Stimulated activated CD8-positive, alpha-beta memory T cell treated with anti-CD3 and anti-CD28 coated beads, Interleukin-4, amount 100 ng/mL, for 4 hours (primary cell): ENCODE measurements at places on chromosomes 5 and 9.

- DNase-seq = no peak
Observed at GRCh38 chr9:122097679-122098315, 4.7 kb upstream of the TTLL11 start.

DNA sequence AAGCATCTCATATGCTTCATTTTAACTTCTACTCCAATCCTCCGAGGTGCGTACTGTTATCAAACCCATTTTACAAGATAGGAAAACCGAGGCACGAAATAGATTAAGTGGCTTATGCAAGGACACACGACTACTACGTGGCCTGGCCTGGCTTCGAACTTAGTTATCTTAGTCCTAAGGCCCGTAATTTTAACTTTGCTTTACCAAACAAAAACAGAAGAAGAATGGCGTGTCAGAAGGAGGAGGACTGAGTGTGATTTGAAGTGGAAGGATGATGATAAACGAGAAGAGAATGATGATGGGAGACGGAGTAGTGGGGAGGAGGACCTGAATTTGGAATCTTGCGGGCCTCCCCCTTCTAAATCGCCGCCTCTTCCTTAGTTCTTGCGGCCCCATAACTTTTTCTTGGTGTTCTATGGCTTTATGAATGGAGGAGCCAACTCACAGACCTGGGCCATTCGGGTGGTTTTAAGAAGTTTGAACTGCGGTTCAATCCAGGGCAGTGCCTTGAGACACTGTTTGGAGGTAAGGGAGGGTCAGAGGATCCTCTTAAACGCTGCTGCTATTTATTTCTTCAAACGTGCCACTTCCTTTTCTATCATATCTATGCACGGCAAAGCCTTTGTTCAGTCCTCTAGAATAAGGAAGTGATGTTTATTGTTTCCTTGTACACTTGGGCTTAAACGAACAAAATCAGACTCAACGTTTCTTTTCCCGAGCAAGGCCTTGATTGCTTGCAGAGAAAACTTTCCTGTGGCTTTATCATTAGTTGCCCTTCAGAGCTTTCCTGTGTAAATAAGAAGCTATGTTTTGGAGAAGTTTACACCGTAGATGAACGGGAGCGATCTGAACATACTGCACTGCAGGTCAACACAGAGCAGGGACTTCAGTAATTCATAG lies 795 bp downstream of the CNOT8 start:
- no peak for DNase-seq

DNA sequence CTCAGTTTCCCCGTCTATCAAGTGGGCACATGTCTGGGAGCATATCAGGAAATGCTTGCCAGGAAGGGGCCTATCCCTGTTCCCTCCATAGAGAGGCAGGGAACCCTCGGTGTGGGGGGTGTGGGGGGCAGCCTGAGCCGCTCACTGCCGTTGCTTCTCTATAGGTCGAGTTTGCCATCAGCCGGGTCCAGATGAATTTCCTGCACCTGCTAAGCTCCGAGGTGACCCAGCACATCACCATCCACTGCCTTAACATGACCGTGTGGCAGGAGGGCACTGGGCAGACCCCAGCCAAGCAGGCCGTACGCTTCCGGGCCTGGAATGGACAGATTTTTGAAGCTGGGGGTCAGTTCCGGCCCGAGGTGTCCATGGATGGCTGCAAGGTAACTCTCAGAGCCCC lies 13.8 kb upstream of the ORM1 start:
- no peak for DNase-seq

- DNase-seq = no peak
Observed at GRCh38 chr5:160048131-160048530, 39.2 kb downstream of the TTC1 start.

DNA sequence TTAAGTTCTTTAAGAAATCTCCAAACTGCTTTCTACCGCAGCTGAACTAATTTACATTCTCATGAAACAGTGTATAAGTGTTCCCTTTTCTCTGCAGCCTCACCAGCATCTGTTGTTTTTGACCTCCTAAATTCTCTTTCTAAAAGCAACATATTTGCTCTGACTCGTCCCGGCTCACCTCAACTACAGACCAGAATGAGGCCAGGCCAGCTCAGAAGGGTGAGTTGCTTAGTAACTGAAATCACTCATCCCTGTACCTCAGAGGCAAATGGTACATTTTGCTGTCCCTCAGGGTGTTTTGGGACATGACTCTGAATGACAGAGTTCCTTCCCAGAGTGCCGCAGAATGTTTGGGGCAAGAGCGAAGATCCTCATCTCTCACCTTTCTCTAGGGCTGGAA lies 127.5 kb downstream of the FRMD3 start:
- DNase-seq = no peak

- DNase-seq = no peak
Observed at GRCh38 chr5:178797546-178798440, 62.0 kb upstream of the ZNF354B start.

DNA sequence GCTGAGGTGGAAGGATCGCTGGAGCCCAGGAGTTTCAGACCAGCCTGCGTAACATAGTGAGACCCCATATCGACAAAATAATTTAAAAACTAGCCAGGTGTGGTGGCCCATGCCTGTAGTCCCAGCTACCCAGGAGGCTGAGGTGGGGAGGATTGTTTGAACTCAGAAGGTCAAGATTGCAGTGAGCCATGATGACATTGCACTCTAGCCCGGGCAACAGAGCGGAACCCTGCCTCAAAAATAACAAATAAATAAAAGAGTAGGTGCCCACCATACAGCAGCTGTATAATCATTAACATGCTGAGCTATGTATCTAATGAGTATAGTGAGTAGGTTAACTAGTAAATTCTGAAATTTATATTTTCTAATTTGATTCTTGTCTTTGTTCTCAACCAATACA lies 11.0 kb upstream of the ATP6V0E1 start:
- DNase-seq = no peak

DNA sequence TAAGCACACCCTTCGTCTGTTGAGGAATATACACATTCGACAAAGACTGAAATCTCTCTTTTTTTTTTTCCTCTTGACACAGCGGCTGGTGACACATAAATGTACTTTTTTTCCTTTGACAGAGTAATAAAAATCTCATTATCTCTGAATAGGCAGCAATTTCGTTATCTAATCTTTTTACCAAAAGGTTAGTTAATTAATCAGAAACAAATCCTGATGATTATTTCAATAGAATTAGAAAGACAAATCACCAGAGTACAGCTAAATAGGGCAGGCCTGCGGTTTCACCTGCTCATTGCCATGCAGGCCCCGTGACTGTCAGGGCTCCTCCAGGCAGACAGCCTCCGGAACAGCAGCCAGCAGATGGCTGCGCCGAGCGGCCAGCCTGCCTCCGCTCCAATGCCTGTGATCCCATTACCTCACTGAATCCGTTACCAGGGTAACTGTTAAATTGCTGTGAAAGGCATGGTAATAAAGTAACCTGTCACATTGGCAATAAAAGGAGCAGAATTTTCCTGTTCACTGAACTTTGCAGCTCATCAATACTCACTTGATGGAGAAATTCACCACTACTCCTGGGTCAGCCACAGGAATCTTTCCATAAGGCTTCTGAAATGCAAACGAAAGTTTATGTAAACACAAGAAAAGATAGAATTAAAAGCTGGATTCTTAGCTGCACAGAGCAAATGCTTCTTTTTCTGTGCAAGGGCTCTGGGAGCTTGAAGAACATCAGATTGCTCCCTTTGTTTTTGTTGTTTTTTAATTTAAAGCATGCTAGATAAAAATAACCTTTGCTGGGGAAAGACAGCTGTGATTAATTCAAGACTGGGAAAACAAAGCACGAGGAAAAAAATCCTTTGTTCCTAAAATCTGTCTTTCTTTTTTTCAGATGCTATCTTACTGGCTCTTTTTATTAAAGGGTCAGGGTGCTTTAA lies 666.4 kb upstream of the ZNF608 start:
- DNase-seq = no peak

- no peak for DNase-seq
Observed at GRCh38 chr5:154937186-154937717, 759 bp downstream of the GEMIN5 start.

DNA sequence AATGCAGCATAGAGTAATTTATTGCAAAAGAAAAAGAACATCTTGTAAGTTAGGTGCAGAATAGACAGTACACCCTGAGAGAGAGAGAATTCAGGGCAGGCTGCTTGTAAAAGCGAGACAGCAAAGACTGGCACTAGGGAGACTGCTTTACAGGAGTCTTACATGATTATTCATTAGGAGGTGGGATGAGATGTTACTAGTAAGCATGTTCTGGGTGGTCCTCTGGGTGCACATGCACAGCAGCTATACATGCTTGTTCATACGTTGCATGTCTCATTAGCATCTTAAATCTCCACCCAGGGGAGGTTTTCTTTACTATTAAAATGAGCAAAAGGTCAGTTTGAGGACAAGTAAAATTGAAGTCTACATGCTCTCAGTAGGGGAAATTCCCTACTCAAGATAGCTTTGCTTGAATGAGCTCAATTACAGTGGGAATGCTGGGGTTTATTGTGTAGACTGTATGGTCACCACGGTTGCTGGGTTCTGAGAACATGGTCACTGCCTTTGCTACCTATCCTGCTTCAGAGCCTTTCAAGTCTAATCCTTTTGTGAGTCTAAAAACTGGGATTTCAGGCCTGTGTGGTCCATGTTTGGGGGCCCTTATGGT lies 60.6 kb downstream of the RGS7BP start:
- no peak for DNase-seq

- no peak for DNase-seq
Observed at GRCh38 chr5:158614951-158615350, 484.8 kb downstream of the EBF1 start.

DNA sequence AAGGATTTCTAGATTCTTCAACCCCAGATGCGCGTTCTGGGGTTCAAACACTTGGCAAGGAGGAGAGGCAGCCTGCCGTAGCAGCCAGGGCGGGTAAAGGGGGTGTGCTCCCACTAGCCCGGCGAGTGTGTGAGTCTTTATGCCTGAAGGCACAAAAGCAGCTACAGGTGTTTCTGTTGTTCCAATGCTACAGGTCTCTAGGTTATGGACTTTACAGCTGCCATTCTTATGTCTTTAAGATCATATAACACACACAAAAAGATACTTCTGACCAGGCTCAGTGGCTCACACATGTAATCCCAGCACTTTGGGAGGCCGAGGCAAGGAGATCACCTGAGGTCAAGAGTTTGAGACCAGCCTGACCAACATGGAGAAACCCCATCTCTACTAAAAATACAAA lies 133.6 kb upstream of the RETREG1 start:
- DNase-seq = no peak

DNA sequence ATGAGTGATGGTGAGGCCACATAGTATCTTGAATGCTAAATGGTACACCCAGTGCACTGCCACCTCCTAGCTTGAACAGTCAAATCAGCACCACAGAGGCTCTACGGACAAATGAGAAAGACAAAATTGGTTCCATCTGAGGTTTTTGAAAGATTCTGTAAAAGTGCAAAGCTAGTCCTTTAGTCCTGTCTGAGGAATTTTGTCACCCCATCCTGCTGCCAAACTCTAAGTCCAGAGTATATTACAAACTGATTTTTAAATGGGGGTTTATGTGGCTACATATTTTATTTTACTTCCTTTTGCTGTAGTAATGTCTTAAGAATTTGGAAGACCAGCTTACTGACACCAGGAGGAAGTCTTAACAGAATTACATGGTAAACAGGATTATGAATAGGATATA lies 7.7 kb downstream of the FREM1 start:
- no peak for DNase-seq

- DNase-seq = no peak
Observed at GRCh38 chr9:110545705-110546104, 33.8 kb downstream of the SVEP1 start.

DNA sequence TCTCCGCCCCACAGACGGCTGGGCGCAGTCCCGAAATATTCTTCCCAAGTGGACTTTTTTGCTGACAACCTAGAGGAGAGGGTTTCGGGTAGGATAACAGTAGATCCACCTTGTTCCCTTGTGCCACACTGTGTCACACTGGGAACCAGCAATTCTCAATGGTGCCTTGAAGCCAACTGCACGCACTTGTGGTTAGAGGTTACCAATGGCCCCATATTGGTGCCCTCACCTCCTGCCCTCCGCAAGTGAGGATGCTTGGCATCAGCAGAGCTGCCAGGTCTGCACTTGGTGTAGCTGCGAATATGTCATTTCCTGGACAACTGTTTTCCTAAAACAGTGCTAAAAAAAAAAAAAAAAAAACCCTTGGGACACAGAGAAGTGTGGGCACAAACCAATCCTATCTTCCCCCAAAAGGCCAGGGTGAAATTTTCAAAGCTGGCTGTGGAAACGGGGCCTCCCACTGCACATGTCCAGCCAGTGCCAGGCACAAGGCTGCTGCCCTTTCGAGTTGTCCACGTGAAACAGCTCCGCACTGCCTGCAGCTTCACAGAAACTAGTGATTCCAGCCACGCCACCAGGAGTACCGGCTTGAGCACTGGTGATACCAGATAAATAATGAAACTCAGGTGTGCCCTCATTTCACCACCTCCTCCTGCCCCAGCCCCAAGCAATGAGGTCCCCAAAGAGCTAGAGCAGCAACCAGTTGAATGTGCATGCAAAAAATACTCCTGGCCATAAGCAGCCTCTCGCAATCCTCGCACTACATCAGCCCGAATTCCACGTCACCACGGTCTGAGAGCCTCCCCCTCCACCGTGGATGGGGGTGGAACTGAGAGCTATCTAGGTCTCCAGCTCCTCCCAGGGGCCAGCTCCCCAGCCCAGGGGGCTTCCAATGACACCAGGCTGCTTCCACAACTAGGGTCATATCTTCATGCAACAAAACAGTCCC lies 51.2 kb downstream of the USP20 start:
- no peak for DNase-seq

DNA sequence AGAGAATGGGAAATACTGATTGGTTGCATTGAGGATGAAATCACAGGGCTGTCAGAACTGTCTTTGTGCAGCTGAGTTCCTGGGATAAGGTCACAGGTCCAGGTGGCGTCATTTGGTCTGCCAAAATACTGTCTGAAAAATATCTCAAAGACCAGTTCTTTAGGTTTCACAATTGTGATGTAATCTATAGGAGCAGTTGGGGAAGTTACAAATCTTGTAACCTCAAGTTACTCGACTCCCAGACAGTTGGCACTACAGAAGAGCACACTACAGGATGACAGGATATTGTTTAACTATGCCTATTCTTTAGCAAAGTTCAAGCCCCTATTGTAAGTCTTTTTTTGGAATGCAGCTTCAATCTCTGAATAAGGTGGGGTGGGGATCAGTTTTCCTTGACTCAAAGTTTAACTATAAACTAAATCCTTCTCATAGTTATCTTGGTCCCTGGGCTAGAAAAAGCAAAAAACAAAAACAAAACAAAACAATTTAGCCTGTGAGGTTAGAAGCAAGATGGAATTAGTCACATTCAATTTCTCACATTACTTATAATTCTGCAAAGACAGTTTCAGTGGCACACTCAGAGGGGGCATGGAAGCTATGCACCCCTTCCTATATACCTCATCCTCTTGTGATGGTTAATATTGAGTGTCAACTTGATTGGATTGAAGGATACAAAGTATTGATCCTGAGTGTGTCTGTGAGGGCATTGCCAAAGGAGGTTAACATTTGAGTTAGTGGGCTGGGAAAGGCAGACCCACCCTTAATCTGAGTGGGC lies 276.0 kb downstream of the AUH start:
- DNase-seq = no peak

GRCh38 chr9:111467778-111468367 lies 16.3 kb downstream of the ECPAS start:
- DNase-seq = no peak
